Immature natural killer cell (primary cell): ENCODE measurements at places on chromosomes 6 and 20. TPM values are rescaled to one million over a fixed set of nuclear protein-coding genes. Genes with fewer than 3 reads are reported as not detected.
A peak's percentile ranks its signal among the peaks of the same experiment; 100 is the strongest.

AGER gene
- 0.57 TPM for polyA plus RNA-seq

BMP2 gene
- 0.65 TPM for polyA plus RNA-seq

DEFB124 gene
- not detected for polyA plus RNA-seq

CD93 gene
- polyA plus RNA-seq, result not detected

DNA sequence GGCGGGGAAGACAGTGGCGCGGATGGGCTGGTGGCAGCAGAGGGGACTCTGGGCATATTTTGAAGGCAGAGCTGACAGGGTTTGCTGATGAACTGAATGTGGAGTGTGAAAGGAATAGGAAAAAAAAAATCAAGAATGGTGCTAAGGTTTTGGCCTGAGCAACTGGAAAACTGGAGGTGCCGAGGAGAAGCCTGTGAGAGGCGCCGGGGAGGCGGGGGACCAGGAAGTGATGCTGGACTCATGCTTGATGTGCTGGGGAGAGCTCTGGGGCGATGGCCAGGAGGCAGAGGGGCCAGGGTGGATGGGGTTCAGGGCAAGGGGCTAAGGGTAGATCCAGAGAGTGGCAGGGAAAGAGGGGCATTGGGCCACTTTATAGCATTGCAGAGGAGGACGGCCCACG is 55.8 kb downstream of the SULF2 start:
- H3K4me1 ChIP-seq, result peaks cover 20% of the 10 kb centered on the region
- peaks cover 2% of the 10 kb centered on the region for H3K27me3 ChIP-seq
- H3K27ac ChIP-seq, result peak overlapping the region; percentile 63
- no peak overlapping the region for H3K4me3 ChIP-seq

GRCh38 chr6:2663123-2663522 is 87.6 kb downstream of the MYLK4 start:
- no peaks in the 10 kb centered on the region for H3K4me1 ChIP-seq
- no peaks in the 10 kb centered on the region for H3K36me3 ChIP-seq
- H3K4me3 ChIP-seq, result no peak overlapping the region
- peaks cover 4% of the 10 kb centered on the region for H3K27me3 ChIP-seq

DNA sequence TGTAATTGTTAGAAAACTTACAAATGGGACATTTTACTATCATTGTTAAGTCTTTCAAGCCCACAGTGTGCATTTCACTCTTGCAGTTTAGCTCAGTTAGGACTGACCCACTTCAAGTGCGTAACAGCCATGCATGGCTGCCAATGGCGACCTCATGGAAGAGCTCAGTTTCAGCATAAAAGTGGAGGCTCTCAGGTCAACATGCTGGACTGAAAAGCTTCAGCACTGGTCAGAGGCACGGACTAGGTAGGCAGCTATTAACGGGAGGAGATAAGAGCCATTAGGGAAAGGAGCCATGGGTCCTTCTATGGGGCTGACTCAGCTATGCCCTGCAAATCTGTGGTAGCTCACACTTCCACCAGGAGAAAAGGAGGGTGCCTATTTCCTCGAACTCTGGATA is 101.8 kb downstream of the TTLL2 start:
- DNase-seq, result no peak
- H3K4me1 ChIP-seq, result no peaks in the 10 kb centered on the region
- no peak overlapping the region for H3K4me3 ChIP-seq
- no peaks in the 10 kb centered on the region for H3K36me3 ChIP-seq
- peaks cover 13% of the 10 kb centered on the region for H3K27me3 ChIP-seq
